ENCODE measurements at places on chromosomes 3 and 15.
A peak's percentile ranks its signal among the peaks of the same experiment; 100 is the strongest.

DNA sequence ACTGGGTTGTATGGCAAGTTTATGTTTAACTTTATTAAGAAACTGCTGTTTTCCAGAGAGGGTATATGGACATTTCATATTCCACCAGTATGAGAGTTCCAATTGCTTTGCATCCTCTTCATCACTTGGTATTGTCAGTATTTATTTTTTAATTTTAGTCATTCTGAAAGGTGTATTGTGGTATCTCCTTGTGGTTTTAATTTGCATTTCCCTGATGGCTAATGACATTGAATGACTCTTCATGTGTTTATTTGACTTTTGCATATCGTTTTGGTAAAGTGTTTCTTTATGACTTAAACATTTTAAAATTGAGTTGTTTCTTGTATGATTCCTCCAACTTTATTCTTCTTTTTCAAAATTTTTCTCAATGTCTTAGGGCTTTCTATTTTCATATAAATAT lies 44.4 kb downstream of the IL1RAP start:
- DNase-seq, result no peak

DNA sequence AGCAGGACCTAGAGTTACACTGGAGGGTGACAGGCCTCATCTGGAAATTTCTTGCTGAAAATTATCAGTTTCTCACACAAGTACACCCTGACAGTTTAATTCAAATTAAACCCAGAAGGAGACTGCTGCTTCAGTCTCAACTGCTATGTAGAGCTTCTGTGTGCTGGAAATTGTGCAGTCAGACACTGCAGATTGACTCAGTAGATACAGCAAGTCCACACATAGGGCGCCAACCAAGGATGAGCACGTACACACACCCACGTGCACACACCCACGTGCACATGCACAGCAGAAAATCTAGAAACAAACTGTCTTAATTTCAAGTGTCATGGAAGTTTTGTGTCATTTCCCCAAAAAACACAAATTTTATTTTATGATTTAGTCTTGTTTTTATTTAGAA lies 192.9 kb downstream of the PDE8A start:
- DNase-seq, result no peak

- no peak for DNase-seq
These were observed 107.4 kb upstream of the GRM7 start for GRCh38 chr3:6753536-6753935.

GRCh38 chr3:133575086-133575485 lies 1.6 kb downstream of the CDV3 start:
- no peak for DNase-seq

DNA sequence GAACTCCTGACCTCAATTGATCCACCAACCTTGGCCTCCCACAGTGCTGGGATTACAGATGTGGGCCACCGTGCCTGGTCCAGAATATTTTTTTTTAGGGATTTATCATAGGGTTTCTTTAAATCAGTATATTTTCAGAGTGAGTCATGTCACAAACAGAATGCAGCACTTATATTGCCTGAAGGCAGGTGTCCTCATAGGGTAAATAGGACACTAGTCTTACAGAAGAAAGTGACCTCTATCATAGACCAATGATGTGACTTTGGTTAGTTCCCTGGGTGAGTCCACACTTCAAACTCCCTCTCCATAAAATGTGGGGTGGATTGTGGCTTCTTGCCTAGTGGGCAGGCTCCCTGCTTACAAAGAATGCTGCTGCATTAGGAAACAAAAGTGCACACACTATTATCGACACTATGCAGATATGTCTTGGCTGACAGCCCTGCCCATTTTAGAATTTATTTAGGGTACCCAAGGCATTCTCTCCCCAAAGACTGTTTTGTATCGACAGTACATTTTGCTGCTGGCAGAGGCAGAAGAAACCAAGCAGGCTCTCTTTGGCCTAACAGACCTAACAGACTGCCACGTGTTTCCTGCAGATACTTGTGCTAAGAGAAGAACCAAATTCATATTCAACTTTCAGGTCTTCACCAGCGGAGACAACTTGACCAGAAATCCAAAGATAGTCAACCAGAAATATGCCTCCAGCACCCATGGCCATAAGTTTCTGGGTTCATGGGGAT lies 125.0 kb downstream of the MOBP start:
- DNase-seq, result no peak

- no peak for DNase-seq
These were observed 9.2 kb upstream of the MME start for GRCh38 chr3:155070932-155071387.

- no peak for DNase-seq
These were observed 755.5 kb downstream of the GBE1 start for GRCh38 chr3:81005992-81006391.

DNA sequence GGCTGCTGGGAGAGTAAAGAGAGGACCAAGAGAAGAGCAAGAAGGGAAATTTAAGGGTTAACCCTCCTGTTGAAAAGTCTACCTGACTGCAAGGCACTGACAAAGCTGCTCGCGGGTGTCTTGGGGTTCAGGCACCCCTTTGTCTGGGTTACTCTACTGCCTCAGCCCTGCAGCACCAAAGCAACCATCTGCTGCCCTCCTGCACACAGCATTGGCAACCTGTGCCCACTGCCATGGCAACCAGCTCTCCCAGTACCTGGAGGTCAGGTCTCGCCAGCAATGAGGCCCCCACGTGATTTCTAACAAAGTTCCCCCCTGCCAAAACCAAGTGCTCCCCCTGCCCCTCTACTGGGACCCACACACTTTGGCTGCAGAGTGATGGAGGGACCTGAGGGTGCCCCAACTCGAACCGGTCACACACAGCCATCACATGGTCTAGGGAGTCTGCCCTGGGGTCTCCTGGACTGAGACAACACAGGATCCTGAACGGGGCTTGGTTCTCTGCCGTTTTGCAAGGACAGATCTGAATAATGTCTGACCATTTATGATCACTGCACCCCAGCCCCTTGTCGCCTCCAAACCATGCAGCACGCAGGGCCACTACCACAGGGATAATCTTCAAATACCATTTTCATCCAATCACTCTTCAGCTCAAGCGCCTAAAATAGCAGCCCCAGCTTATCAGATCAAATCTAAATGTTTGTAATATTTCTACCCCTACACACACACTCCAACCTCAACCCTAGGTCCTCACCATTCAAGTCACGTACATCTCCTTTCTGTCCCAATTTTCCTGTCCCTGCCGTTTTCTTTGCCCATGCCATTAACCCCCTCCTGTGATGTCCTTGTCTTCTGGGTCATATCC lies 50.7 kb downstream of the ADCY5 start:
- DNase-seq, result no peak

DNA sequence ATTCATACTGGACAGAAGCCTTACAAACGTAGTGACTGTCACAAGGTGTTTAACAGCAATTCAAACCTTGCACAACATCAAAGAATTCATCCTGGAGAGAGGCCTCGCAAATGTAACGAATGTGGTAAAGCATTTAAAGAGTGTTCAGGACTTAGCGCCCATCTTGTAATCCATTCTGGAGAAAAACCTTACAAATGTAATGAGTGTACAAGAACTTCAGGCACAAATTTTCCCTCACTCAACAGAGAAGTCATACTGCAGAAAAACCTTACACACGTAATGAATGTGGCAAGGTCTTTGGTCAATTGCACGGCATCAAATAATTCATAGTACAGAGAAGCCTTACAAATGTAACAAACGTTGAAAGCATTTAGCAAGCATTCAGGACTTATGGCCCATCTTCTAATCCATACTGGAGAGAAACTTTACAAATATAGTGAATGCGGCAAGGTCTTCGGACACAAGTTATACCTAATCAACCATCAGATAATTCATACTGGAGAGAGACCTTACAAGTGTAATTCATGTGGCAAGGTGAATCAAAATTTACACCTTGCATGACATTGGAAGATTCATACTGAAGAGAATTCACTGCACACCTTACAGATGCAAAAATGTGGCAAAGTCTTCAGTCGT lies 27.5 kb downstream of the SPCS1 start:
- DNase-seq, result no peak

DNA sequence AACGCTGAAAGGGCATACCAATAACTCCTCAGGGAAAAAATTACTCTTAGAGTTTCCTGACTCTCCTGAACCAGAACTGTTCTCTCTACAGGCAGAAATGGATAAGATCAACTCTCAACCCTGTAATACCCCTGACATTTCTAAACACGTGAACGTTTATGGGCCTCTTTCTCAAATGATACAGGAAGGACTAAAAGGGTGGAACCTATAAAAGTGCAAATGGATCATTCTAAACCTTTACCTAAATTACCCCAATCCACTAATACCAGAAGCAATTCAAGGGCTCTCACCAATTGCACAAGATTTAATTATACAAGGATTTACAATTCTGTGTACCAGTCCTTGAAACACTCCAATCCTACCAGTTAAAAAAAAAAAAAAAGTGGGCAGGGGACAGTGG lies 98.0 kb upstream of the FAM174B start:
- DNase-seq, result no peak

DNA sequence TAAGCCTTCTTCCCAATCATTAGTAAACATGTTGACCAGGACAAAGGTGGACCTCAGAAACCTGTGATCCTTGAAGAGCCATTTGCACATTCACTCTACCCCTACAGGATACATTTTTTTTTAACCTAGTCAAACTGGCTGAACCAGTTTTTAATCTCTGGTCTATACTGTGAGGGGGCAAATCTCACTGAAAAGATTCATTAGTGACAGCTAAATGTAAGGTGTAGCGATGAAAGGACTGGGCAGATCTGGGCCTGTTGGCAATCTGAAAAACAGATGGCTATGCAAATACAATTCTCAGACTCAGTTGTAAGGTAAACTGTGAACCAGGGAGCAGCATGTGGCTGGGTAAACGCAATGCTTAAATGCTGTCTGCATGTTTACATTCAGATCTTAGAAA lies 75.6 kb upstream of the SNTN start:
- peak; percentile 69 for DNase-seq

- DNase-seq, result no peak
These were observed 294.6 kb downstream of the LSAMP start for GRCh38 chr3:116150655-116151167.

DNA sequence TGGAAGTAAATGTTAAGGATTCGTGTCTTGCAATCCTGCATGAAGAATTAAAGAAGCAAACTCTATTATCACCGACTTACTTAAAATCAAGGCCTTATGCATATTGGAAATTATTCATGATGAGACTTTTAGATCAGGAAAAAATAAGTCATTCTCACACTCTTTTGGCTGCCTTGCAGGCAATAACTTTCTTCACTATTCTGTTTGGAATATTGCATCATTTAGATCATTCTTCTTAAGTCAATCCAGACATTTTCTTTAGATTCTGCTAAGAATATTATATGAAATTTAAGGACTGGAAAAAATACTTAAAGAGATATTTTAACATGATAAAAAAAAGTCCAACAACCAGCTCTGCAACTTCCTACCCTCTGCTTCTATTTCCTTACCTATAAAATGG lies 245.4 kb downstream of the LRRN1 start:
- no peak for DNase-seq

- no peak for DNase-seq
These were observed 31.0 kb downstream of the HEG1 start for GRCh38 chr3:125024817-125025216.

- no peak for DNase-seq
These were observed 88.7 kb downstream of the ANKRD28 start for GRCh38 chr3:15708882-15709677.

- no peak for DNase-seq
These were observed 18.0 kb downstream of the SRGAP3 start for GRCh38 chr3:9231471-9231870.

DNA sequence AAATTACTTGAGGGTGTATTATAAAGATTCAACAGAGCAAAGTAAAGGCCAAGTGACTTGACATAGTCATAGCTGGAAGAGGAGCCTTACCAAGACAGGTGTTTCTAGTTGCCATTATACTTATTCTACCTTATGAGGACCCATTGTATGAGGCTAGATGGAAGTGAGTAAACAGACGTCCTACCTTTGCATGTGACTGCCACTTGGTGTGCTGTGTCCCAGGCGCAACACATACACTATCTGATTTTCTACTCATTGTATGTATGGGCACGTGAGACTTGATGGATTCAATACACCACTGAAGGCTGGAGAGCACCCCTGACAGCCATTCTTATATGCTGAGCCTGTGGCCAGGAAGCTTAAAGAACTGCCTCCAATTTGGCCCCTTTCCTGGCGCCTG lies 40.5 kb downstream of the BOC start:
- no peak for DNase-seq

GRCh38 chr3:99895703-99896441 lies 78.2 kb downstream of the CMSS1 start:
- peak; percentile 60 for DNase-seq

- no peak for DNase-seq
These were observed 4.0 kb upstream of the ITGA11 start for GRCh38 chr15:68435966-68436365.

GRCh38 chr15:68581725-68582124 lies 2.9 kb downstream of the CORO2B start:
- no peak for DNase-seq

DNA sequence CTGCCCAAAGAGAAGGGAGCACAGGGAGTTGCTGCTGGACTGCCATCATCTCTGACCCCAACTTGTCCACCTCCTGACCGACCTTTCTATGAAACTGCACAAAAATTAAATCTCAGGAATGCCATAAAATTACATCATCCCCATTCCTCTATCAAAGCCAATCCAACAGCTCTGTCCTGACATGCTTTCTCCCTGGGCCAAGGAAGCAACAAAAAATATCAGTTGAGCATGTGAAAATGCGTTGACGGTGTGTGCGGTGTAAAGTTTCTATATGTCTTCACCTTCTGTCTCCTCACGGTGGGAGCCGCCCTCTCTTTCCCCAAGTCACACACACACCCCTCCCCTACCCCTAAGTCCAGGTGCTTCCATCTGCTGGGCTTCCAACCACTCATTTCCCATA lies 3.6 kb upstream of the ZNF774 start:
- DNase-seq, result no peak

- peak; percentile 15 for DNase-seq
These were observed 106.1 kb downstream of the OXNAD1 start for GRCh38 chr3:16370872-16371740.

GRCh38 chr3:38757721-38758120 lies 58.3 kb downstream of the SCN10A start:
- no peak for DNase-seq

GRCh38 chr3:147755310-147755709 lies 346.1 kb downstream of the ZIC1 start:
- DNase-seq, result no peak

GRCh38 chr3:187215460-187215859 lies 18.2 kb downstream of the RTP1 start:
- DNase-seq, result no peak

DNA sequence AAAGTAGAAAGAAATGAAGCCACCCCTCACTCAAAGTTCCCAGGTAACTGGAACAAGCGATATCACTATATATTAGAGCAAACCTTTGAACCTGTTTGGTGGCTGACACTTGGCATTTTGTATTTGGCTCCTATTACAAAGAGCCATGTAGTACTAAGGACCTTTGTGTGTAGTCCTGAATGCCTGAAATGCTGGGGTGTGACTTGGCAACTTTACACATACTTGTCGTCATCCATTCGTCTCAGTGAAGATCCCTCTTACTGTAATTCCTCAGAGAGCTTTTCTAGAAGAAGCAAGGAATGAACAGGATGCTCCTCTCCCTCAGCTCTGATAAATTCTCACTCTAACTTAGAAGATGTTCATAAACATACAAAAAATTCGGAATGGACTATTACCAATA lies 216.1 kb upstream of the CDIN1 start:
- DNase-seq, result no peak
